ENCODE measurements at places on chromosomes 7 and 10.

- H3K27me3 ChIP-seq: no peaks in the 10 kb centered on the region
- H3K4me1 ChIP-seq: no peaks in the 10 kb centered on the region
- no peaks in the 10 kb centered on the region for H3K36me3 ChIP-seq
- DNase-seq: no peak
- no peak overlapping the region for H3K4me3 ChIP-seq
Measured at GRCh38 chr7:51079494-51079893, 237.1 kb downstream of the COBL start.

- H3K36me3 ChIP-seq: no peaks in the 10 kb centered on the region
- peaks cover 6% of the 10 kb centered on the region for H3K27me3 ChIP-seq
- no peak overlapping the region for H3K27ac ChIP-seq
- H3K4me3 ChIP-seq: no peak overlapping the region
Measured at GRCh38 chr10:78752221-78752620, 316.5 kb upstream of the ZMIZ1 start.

DNA sequence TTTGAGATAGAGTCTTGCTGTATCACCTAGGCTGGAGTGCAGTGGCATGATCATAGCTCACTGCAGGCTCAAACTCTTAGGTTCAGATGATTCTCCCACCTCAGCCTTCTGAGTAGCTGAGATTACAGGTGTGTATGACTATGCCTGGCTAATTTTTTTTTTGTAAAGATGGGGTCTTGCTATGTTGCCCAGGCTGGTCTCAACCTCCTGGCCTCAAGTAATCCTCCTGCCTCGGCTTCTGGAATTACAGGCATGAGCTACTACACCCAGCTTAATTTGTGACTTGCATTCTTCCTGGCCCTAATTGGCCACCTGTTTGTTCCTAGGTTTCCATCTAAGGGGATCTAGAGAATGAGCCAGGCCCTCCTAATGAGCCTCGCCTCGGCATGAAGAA is 9.3 kb downstream of the ARHGAP22 start:
- H3K4me3 ChIP-seq: no peak overlapping the region
- no peaks in the 10 kb centered on the region for H3K4me1 ChIP-seq
- no peak overlapping the region for H3K27ac ChIP-seq

GRCh38 chr10:133329491-133330202 is 7.0 kb downstream of the CALY start:
- H3K4me1 ChIP-seq: peaks cover 2% of the 10 kb centered on the region
- H3K4me3 ChIP-seq: peak overlapping the region; percentile 68
- no peak overlapping the region for H3K27ac ChIP-seq
- peaks cover 73% of the 10 kb centered on the region for H3K27me3 ChIP-seq

DNA sequence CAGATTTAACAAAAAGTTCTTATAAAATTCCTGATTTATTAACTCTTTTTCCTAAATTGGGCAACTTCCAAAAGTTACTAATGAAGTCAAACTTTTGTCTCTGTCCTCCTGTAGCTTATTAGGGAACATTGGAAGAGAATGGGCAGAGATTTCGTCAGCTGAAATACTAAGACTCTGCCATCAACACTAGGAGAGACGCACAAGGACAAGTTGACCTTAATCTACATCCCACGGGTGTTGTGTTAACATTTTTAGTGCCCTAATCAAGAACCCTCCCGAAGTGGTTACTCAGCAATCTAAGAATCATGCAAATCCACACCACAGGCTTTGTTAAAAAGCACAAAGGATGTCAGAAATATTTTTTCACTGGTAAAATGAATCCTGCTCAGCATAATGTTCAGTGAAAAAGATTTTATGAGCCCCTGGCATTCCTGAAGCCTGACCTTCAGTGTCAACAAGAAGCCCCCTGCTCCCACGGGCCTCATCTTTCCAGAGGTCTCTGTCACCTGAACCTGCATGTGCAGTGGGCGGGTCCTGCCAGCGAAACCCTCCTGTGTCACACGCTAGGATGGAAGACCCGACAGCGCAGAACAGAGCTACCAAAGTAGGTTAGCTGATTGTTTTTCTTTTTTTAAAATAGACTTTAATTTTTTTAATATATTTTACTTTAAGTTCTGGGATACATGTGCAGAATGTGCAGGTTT is 70.6 kb upstream of the AKR1E2 start:
- no peak overlapping the region for H3K27ac ChIP-seq
- DNase-seq: no peak
- peaks cover 29% of the 10 kb centered on the region for H3K27me3 ChIP-seq
- no peaks in the 10 kb centered on the region for H3K36me3 ChIP-seq
- H3K4me1 ChIP-seq: no peaks in the 10 kb centered on the region

DNA sequence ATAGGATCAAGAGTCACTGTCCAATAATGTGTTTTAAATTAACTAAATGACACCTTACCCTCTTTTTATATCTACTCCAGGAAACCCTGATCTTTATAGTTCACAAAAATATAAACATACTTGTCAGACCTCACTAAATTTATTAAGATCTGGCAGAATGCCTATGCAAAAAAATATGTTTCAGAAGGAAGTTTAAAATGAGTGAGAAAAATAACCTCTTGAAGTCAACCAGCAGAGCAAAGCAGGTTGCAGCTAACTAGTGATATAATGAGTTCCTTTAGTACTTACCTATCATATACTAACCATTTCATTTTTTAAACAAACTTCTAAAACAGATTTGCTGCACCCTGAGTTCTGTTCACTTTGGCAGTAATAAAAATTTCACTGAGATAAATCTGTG is 14.0 kb upstream of the HGF start:
- H3K27ac ChIP-seq: no peak overlapping the region
- no peak for DNase-seq
- H3K4me3 ChIP-seq: no peak overlapping the region
- no peaks in the 10 kb centered on the region for H3K4me1 ChIP-seq
- H3K27me3 ChIP-seq: no peaks in the 10 kb centered on the region
- no peaks in the 10 kb centered on the region for H3K36me3 ChIP-seq

DNA sequence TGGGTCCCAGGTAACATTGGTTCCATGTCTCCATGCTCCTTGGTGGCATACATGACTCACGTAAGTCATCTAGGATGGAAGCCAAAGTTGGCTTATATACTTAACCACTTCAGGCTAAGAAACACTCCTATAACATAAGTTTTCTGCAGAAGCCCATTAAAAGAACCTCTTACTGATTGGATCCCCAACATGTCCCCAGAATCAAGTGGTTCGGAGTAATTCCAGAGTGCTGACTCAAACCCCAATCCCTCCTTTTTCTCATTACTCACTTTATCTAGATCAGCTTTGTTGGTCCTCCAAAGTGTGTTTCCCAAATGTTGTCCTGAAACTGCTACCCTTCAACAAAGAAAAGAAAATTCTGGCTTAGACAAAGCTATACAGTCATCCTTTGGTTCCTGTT is 10.1 kb upstream of the ATOH7 start:
- H3K4me3 ChIP-seq: no peak overlapping the region
- H3K27me3 ChIP-seq: peaks cover 2% of the 10 kb centered on the region
- DNase-seq: no peak
- H3K27ac ChIP-seq: no peak overlapping the region
- H3K36me3 ChIP-seq: no peaks in the 10 kb centered on the region

DNA sequence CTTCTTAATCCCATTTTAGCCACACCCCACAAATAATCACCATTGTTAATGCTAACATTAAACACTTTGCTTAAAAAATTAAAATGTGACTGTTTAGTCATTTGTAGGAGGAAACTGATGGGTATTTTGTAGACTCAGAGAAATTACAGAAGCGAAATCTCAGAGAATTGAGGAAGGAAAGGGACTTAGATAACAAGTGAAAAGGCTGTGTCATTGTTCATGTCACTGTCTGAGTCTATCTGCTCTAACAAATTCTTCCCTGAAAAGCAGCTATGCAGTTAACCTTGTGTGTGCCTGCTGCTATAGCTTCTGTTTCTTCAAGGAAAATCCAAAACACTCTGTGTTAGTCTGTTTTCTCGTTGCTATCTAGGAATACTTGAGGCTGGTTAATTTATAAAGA is 40.9 kb upstream of the PLXDC2 start:
- no peak overlapping the region for H3K27ac ChIP-seq
- H3K4me1 ChIP-seq: no peaks in the 10 kb centered on the region
- DNase-seq: no peak
- H3K4me3 ChIP-seq: no peak overlapping the region
- H3K27me3 ChIP-seq: no peaks in the 10 kb centered on the region
- H3K36me3 ChIP-seq: no peaks in the 10 kb centered on the region

GRCh38 chr7:30840141-30841024 is 69.2 kb downstream of the MINDY4 start:
- DNase-seq: no peak
- no peak overlapping the region for H3K4me3 ChIP-seq
- no peaks in the 10 kb centered on the region for H3K4me1 ChIP-seq

GRCh38 chr10:84348860-84349259 is 20.5 kb downstream of the CCSER2 start:
- H3K4me1 ChIP-seq: peaks cover 23% of the 10 kb centered on the region
- H3K27ac ChIP-seq: no peak overlapping the region
- no peaks in the 10 kb centered on the region for H3K27me3 ChIP-seq
- DNase-seq: no peak
- H3K36me3 ChIP-seq: peaks cover 18% of the 10 kb centered on the region
- no peak overlapping the region for H3K4me3 ChIP-seq

- H3K27ac ChIP-seq: no peak overlapping the region
- DNase-seq: no peak
- no peaks in the 10 kb centered on the region for H3K36me3 ChIP-seq
- no peak overlapping the region for H3K4me3 ChIP-seq
- no peaks in the 10 kb centered on the region for H3K27me3 ChIP-seq
Measured at GRCh38 chr10:113433711-113434110, 119.1 kb upstream of the HABP2 start.

- DNase-seq: no peak
- H3K27ac ChIP-seq: no peak overlapping the region
- no peaks in the 10 kb centered on the region for H3K27me3 ChIP-seq
- no peaks in the 10 kb centered on the region for H3K4me1 ChIP-seq
- H3K36me3 ChIP-seq: no peaks in the 10 kb centered on the region
Measured at GRCh38 chr7:120402079-120402767, 129.2 kb downstream of the KCND2 start.

- no peak overlapping the region for H3K4me3 ChIP-seq
- H3K27me3 ChIP-seq: no peaks in the 10 kb centered on the region
- no peaks in the 10 kb centered on the region for H3K36me3 ChIP-seq
- no peak overlapping the region for H3K27ac ChIP-seq
Measured at GRCh38 chr10:76036111-76036940, 604.9 kb downstream of the LRMDA start.

GRCh38 chr7:145698526-145699262 is 417.9 kb upstream of the CNTNAP2 start:
- no peak overlapping the region for H3K27ac ChIP-seq
- H3K4me1 ChIP-seq: no peaks in the 10 kb centered on the region
- DNase-seq: no peak
- H3K27me3 ChIP-seq: no peaks in the 10 kb centered on the region
- H3K4me3 ChIP-seq: no peak overlapping the region

DNA sequence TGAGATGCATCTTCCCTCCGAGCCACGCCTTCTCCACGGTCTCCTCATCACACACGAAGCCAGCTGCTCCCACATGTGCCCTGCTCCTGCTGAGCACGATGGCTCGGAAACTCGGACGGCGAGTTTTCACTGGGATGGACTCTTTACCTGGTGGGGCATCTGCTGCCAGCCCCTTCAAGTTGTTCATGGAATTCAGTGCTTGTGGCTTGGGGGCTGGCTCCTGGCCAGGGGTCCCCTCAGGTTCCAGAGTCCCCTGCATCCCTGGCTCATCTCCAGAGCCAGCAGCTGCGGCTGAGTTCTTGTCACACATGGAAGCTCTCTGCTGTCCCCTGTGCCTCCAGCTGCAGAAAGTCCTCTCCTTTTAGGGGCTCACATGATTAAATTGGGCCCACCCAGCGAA is 654.0 kb downstream of the SDK1 start:
- H3K27ac ChIP-seq: no peak overlapping the region
- no peak for DNase-seq
- H3K27me3 ChIP-seq: no peaks in the 10 kb centered on the region
- no peaks in the 10 kb centered on the region for H3K36me3 ChIP-seq
- H3K4me3 ChIP-seq: no peak overlapping the region
- H3K4me1 ChIP-seq: no peaks in the 10 kb centered on the region

DNA sequence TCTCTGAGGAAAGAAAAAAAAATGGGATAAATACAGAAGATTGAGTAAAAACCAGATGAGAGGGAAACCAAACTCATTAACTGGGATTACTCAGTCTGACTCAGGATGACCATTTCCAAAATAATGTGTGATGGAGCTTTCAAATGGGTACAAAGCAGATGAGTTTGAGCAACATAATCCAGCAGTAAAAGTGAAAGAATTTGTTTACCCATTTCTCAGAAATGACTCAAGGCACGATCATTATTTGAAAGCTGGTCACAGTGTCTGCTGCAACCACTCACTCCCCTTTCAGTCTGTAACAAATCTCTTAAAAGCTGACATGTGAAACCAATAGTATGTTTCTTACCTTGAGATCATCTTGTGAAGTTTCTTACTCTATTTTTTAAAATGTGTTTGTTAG is 104.7 kb upstream of the KLF14 start:
- H3K4me3 ChIP-seq: no peak overlapping the region
- peaks cover 15% of the 10 kb centered on the region for H3K27me3 ChIP-seq
- H3K4me1 ChIP-seq: peaks cover 12% of the 10 kb centered on the region

DNA sequence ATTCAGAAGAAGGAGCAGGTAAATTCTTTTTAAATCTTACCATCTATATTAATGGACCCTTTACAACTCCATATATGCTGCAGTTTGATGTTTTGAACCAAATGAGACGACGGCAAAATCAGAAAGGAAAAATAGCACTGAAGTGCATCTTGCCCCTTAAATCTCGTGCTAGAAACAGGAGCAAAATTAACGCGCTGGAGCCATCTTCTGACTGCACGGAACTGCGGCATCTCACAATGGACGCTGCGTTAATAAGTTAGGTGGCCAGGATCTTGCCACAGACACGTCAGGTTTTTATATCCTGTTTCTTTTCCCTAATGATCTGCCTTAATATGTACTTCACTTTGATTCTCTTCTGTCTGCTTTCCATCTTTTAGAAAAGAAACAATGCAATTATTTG is 354.5 kb downstream of the TFEC start:
- H3K4me1 ChIP-seq: no peaks in the 10 kb centered on the region
- H3K36me3 ChIP-seq: no peaks in the 10 kb centered on the region
- H3K27me3 ChIP-seq: no peaks in the 10 kb centered on the region
- H3K4me3 ChIP-seq: no peak overlapping the region

- H3K4me3 ChIP-seq: peak overlapping the region; percentile 75
- H3K27me3 ChIP-seq: no peaks in the 10 kb centered on the region
- no peak for DNase-seq
- H3K4me1 ChIP-seq: peaks cover 70% of the 10 kb centered on the region
- H3K36me3 ChIP-seq: peaks cover 47% of the 10 kb centered on the region
- H3K27ac ChIP-seq: peak overlapping the region; percentile 55
Measured at GRCh38 chr7:7202375-7202720, 20.0 kb downstream of the C1GALT1 start.
